NT2/D1 (cell line): ENCODE measurements at places on chromosomes 6 and 20.

DNA sequence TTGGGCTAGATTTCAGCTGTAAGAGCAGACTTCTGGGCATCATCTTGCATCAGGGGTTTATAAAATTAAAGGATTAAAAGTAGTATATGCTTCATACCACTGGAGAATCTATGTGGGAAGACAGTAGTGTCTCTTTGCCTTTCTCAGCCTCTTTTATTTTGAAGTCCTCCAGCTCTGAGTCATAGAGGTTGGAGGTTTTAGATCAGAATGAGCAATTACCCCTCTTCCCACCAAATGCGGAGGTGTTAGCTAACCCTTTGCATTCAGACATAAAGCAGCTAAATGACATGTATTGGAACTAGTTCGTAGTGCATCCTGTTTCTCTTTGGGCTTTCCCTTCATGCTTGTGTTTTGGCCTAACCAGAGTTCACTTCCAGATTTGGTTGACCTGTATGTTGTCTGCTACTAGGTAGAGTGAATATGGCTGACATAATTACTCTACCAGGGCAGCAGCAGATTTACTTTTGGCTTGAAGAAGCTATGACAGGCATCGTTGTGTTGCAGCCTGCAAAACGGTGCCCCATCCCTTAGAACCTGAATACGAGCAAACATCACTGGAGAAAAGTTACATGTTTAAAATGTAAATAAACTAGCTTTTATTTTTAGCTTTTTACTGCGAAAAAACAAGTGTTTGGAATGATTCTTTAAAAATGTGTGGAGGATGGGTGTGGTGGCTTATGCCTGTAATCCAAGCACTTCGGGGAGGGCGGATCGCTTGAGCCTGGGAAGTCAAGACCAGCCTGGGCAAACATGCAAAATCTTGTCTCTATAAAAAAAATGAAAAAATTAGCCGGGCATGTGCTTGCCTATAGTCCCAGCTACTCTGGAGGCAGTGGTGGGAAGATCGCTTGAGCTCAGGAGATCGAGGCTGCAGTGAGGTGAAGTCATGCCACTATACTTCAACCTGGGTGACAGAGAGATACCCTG is 82.2 kb downstream of the MYO6 start:
- no peak for DNase-seq

DNA sequence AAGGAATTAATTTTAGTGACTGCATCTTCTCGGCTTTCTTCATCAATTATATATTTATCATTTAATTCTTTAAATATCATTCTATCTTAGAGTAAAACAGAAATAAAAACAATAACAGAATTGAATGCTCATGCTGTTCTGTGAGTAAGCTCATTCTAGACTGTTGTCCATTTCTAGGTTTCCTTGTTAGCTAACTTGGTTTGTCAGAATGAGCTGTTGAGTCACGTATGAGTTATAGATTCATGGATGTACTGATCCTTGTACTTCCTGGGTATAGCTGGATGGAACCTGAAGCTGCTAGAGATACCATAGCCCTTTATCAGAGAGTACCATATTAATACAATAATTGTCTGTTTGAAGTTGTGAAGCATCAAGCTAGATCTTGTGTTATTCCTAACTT is 515.3 kb downstream of the TENT5A start:
- DNase-seq = no peak

DNA sequence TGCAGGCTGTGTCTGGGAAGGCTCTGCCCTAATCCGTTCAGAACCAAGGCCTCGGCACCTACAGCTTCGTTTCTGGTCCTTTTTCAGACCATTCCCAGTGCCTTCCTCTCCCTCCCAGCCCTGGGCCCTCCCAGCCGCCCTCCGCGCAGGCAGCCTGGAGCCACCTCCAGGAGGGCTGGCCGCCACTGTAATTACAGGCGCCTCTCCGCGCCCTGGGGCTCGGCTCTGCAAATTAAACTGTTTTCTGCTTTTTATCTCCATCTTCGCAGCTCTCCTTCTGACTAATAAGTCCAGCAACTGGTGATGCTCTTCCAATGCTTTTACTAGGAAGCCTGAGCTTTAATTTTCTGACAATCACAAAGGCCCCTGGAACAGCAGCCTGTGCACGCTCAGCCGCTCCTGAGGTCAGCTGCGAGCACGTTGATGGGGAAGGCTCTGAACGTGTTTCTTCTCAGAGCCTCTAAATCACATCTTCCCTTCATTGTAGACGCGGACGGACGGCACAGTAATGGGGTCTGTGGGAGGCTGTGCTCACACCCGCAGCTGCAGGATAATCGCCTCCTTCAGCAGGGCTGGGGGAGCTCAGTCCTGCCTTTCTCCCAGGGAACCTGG is 194.6 kb downstream of the DLL1 start:
- no peak for DNase-seq

DNA sequence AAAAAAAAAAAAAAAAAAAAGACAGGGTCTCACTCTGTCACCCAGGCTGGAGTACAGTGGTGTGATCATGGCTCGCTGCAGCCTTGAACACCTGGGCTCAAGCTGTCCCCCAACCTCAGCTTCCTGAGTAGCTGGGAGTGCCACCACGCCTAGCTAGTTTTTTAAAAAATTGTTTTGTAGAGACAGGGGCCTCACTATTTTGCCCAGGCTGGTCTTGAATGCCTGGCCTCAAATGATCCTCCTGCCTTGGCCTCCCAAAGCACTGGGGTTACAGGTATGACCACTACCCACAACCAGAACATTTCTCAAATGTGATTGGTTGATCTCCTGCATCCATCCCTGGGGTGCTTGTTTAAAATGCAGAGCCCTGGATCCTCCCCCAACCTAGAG is 5.6 kb upstream of the RBCK1 start:
- DNase-seq = no peak

GRCh38 chr6:105867277-105867676 is 218.9 kb upstream of the PRDM1 start:
- no peak for DNase-seq

- no peak for DNase-seq
These were observed 18.5 kb upstream of the FOXC1 start for GRCh38 chr6:1591243-1591642.

DNA sequence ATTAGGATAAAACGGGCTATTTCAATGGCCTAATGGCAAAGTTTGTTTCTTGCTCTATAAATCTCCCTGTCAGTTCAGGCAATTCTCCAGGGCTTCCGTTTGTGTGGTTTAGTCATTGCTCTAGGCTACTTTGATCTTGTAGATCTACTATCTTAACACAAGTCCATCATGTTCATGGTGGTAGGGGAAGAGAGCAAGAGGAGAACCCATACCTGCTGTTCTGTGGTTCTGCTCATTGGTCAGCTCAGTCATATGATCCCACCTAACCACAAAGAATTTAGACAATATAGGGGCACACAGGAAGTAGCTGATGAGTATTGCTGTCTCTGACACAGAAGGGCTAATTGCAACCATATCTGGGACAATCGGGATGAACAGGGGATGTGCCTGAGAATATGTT is 4.9 kb upstream of the DEK start:
- DNase-seq = no peak

- DNase-seq = no peak
These were observed 8.5 kb upstream of the MRPS10 start for GRCh38 chr6:42226161-42226611.

GRCh38 chr6:134605034-134605433 is 287.1 kb upstream of the SGK1 start:
- no peak for DNase-seq

DNA sequence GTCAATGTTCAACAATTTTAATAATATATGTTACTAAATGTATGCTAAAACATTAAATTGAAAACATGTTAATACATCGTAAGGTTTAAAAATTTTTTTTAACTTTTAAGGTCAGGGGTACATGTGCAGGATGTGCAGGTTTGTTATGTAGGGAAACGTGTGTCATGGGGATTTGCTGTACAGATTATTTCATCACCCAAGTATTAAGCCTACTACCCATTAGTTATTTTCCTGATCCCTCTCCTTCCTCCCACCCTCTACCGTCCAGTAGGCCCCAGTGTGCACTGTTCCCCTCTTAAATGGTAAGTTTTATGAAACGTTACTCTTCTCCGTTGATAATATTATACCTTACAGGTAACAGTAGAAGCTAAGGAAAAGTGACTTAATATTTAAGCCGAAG is 15.8 kb downstream of the PDE7B start:
- DNase-seq = no peak

GRCh38 chr20:42442716-42443115 is 747.0 kb downstream of the PTPRT start:
- DNase-seq = no peak
